ENCODE measurements at places on chromosomes 6 and 20.

DNA sequence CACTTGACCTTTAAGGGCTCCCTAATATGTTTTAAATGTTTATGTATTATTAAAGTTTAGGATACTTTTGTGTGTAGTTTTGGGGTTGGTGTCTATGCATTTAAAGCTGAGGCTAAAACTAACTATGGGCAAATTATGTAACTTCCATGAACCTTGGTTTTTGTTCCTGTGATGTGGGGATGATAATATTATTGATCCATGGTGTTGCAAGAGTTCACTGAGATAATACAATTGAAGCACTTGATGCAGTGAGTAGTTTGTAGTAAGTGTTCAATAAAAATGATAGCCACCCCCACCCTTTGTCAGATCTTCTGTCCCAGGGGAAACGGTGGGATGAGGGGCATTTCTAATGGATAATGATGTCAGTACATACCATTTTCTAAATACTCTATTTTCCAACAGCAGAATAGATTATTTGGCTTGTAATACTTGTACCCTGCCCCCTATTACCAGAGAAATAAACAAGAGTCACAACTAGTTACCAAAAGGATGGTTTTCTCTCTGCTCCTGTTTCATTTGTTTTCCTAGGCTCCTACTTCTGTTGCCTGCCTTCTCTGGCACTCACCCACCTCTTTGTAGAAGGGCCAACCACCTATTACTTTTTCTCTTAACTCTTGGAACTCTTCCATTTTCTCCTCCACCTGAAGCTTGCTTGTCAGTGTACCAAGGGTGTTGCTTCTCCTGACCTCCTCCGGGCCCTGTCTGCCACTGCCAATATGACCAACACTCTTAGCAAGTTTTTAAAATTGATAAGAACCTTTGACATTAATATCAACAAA, 97.9 kb downstream of the RCAN2 start:
- DNase-seq, result no peak

DNA sequence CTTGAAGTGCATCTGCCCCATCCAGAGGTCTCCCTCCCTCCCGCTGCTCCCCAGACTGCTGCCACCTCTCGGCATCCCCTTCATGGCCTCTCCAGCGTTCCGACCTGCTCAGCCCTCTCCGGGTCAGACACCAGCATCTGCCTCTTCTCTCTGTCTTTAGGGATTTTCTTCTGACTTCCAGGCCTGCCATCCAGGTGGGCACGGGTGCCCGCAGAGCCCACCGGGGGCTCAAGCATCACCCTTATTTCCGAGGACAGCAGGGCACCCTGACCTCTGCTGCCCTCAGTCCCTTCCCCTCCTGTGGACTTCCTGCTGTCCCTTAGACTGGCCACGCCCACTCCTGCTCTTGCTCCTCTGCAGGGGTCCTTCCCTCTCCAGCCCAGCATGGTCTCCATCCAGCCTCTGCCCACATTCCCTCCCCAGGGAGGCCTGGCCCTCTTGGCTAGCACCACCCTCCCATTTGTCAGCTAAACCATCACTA, 3.3 kb downstream of the NPEPL1 start:
- DNase-seq, result no peak

DNA sequence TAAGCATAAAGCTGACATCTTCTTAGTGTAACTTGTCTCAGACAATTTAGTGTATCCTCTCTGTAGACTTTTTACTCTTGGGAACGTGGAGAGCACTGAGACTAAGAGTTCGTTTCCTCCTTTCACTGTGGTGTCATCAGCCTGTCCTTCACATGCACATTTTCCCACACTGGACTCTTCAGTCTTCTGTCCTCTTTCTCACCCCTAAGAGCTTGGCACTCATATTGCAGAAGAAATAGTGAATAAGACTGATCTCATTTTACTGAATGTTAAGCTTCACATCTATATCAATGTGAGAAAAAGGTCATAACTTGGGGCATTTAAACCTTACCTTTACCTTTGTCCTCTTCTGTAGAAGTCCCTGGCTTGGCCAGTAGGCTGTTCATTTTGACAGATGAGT, 25.6 kb downstream of the FUCA2 start:
- DNase-seq, result no peak

DNA sequence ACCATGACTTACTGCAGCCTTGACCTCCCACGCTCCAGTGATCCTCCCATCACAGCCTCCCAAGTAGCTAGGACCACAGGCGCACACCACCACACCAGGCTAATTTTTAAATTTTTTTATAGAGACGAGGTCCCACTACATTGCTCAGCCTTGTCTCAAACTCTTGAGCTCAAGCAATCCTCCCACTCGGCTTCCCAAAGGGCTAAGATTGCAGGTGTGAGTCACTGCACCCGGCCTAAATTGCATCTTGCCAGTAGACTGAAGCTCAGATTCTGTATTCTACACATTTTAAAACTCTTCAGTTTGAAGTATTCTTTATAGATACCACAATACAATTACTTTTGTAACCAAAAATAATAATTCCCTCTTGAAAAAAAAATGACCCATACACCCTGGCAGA, 11.4 kb downstream of the NUDT3 start:
- no peak for DNase-seq

DNA sequence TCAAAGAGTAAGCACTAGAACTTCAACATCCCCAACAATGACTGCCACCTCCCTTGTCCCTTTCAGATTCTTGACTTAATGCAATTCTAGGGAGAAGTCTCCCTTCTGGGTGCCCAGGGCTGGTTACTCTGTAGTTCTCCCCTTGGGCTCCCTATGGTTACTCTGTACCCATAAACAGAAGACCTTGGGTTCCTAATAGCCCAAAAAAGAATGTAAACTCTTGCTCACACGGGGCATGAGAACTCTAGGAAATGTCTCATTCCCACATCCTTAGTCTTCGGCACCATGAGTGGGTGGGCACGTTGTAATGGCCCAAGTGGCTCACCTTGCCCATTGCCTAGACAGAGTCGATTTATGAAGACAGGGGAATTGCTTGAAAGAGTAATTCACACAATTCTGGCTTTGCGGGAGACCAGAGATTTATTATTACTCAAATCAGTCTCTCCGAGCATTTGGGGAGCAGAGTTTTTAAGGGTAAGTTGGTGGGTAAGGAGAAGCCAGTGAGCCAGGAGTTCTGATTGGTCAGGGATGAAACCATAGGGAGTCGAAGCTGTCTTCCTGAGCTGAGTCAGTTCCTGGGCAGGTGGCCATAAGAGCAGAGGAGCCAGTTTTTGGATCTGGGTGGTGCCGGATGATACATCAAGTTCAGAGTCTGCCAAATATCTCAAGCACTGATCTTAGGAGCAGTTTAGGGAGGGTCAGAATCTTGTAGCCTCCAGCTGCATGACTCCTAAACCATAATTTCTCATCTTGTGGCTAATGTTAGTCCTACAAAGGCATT, 61.2 kb upstream of the SIRPG start:
- DNase-seq, result no peak
